ENCODE measurements at places on chromosomes 3 and 15.

DNA sequence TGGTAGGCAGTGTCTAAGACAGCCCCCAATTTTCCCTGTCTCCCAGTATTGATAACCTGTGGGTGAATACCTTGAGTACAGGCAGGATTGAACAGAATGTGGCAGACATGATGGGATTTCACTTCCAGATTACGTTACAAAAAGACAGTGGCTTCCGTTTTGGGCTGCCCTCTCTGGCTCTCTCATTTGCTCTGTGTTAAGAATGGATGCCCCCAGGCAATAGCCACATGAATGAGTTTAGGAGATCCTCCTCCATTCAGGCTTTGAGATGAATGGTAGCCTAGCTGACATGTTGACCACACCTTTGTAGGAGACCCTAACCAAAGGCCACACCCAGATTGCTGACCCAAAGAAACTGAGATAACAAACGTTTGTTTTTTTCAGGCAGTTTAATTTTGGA is 34.3 kb downstream of the UBXN7 start:
- DNase-seq, result no peak

- no peak for DNase-seq
These were observed 10.7 kb upstream of the ANXA2 start for GRCh38 chr15:60408463-60408981.

DNA sequence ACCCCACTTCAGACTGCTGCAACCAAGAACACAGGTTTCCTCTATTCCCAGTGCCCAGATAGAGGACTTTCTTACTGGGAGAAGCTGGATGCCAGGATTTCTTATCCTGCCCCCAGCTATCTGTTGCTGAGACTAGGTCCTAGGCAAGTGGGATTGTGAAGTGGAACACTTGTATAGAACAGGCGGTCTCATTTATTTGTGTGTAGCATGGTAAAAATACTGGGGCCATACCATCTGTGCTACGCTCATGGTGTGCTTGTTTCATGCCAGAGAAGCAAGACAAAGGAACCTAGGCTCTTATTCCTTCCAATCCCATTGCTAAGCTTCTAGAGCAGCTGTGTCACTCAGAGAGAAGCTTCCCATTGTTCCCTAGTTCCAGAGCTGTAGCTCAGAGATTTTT is 191.5 kb upstream of the EPHA6 start:
- no peak for DNase-seq

- no peak for DNase-seq
These were observed 1.7 kb downstream of the P2RY14 start for GRCh38 chr3:151276687-151277042.

DNA sequence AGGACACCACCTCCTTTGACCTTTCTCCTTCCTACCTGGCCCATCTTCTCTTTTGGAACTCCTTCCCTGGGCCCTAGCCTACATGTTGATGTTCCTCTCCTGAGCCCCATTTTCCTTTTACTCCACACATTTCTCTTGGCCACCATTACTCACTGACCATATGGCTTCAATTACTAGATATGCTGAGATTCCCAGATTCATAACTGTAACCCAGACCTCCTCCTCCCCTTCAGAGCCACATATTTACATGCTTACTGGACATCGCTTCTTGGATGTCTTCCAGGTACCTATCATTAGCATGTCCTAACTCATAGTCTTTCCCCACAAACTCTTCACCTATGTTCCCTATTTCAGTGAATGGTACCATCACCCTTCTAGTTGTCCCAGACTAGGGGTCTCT is 24.4 kb upstream of the TRIM59 start:
- DNase-seq, result no peak
